ENCODE measurements at places on chromosomes 11 and 22.

GRCh38 chr11:68584991-68585524 lies 99.3 kb upstream of the GAL start:
- no peak for DNase-seq

DNA sequence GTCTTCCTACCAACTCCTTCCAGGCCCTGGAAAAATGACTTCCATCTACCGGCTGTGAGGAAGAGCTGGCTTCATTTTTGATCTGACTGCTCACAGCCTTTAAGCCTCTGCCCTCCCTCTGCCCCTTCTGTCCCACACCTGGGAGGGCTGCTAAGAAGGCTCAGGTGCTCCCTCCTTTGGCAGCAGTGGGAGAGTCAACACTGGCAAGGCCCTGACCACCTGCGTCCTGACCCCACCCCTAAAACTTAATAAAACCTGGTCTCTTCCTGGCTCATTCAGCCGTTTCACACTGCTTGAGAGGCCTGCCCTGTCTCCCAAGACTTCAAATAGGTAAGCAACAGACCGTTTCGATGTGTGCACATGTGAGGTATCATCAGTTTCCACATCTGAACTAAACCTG lies 52.1 kb upstream of the NFRKB start:
- no peak for DNase-seq

GRCh38 chr11:5441414-5441813 lies at the start of gene OR51I1:
TSS of gene OR51I1 (minus strand) at chr11:5441514. CDS start at chr11:5441514, 0 bp downstream.
- no peak for DNase-seq

DNA sequence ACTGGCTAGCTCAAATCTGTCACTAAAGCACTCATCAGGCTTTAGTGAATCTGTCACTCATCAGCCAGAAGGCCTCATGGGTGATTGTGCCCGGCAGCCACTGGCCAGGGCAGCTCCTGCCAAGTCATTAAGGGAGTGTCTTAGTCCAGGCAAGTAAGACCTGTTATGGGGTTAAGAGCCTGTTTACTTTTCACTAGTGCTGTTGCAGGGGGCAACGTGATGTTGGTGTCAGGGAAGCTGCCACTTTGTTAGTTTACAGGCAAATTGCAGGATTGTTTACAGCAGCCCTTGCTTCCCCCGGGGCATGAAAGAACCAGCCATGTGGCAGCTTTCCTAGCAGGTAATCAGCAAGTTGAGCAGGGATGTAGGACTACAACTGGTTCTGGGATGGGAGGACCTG lies 155.6 kb upstream of the NCAM1 start:
- peak; percentile 32 for DNase-seq

DNA sequence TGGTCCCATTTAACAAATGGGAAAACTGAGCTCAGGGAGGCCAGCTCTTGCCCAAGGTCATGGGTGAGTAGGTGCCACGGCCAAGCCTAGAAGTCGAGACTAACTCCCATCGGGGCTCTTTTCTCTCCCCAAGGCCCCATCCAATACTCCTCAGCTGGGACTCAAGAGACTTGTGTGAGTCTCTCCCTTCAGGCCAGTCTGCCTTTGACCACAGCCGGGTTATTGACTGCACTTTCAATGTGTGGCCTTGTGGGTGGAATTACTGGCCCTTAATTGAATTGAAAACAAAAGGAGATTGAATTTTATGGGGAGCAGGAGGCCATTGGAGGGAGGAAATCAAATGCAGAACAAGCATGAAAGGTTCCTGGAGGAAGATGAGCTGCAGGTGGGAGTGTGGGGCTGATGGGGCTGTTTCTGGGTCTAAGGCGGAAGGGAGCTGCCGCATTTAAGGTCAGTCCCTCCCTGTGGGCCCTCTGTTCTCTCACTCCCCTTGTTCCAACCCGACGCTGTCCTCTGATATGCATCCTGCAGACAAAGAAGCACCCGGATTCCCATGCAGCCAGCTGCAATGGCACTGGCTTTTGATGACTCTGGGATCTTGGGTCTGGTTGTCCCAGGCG lies 552.8 kb downstream of the MIAT start:
- DNase-seq = no peak

- no peak for DNase-seq
Measured at GRCh38 chr11:88414981-88415413, 77.5 kb upstream of the CTSC start.

- no peak for DNase-seq
Measured at GRCh38 chr11:36775130-36775529, 177.1 kb upstream of the RAG2 start.

GRCh38 chr11:119091178-119091577 lies 6.5 kb downstream of the HMBS start:
- no peak for DNase-seq

DNA sequence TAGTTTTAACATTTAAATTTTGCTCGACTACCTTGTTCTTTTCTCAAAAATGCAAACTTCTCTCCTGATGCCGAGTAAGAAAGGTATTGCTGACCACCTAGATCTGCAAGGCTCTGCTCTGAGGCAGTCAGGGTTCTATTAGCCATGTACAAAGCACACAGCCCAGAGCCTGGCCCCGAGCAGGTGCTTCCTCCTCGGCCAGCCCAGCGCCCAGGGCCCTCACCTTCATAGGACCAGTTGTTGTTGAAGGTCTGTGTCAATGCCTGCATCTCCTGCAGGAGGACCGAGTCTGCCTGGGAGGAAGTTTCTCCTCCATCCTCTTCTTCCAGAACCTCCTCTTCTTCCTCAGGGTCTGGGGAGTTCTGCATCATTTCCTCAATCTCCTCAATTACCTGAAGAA lies 35.8 kb downstream of the FEZ1 start:
- DNase-seq = no peak

GRCh38 chr22:48756146-48757111 lies 1071.2 kb downstream of the BRD1 start:
- no peak for DNase-seq

GRCh38 chr11:19437760-19438159 lies 197.0 kb upstream of the E2F8 start:
- DNase-seq = no peak

- no peak for DNase-seq
Measured at GRCh38 chr11:121892863-121893262, 223.2 kb downstream of the BLID start.

GRCh38 chr11:79501707-79502106 lies 60.9 kb upstream of the TENM4 start:
- no peak for DNase-seq

- DNase-seq = no peak
Measured at GRCh38 chr22:28139516-28139915, 220.5 kb upstream of the PITPNB start.

- DNase-seq = no peak
Measured at GRCh38 chr22:32574958-32575910, 100.6 kb downstream of the FBXO7 start.

DNA sequence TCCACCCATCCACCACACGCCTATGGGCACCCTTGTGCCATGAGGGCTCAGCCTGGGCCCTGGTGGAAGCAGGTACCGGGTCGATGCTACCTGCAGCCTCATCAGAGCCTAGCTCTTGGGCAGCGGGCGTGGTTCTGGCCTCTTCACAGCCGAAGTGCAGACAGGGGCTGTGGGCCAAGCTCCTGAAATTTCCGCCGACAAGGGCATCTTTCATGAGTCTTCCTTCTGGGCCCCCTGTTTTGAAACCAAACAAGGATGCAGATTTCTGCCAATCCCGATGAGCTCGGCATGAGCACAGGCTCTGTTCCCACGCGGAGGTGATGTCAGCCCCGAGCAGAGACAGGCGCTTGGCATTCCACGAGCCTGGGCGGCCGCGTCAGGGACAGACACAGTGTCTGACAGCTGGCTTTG lies 22.6 kb upstream of the MGAT3 start:
- no peak for DNase-seq

DNA sequence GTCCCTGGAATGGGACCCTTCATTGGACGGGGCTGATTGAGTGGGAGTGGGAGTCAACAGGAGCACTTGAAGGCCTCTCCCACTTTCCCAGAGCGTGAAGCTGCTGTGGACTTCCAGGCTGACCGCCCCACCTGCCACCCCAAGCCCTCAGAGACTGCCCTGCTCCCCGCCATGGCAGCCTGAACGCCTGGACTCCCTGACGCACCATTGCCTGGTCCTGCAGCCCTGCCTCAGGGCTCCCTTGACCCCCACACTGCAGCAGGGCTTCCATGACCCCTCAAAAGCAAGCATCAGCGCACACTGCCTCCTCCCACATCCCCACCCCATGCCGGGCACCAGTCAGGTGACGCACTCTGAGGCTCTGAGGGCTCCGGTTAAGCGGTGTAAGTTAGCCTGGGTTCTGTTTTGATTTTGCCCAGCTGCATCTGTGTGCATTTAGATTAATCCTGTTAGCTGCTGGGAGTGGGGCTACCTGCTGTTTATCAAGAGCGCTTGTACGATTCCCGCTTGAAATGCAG lies 39.4 kb downstream of the TRIM29 start:
- DNase-seq = no peak

GRCh38 chr11:2268729-2269600 lies 1.4 kb downstream of the ASCL2 start:
- DNase-seq = no peak

- no peak for DNase-seq
Measured at GRCh38 chr11:1888811-1889210, 2.9 kb downstream of the PRR33 start.

DNA sequence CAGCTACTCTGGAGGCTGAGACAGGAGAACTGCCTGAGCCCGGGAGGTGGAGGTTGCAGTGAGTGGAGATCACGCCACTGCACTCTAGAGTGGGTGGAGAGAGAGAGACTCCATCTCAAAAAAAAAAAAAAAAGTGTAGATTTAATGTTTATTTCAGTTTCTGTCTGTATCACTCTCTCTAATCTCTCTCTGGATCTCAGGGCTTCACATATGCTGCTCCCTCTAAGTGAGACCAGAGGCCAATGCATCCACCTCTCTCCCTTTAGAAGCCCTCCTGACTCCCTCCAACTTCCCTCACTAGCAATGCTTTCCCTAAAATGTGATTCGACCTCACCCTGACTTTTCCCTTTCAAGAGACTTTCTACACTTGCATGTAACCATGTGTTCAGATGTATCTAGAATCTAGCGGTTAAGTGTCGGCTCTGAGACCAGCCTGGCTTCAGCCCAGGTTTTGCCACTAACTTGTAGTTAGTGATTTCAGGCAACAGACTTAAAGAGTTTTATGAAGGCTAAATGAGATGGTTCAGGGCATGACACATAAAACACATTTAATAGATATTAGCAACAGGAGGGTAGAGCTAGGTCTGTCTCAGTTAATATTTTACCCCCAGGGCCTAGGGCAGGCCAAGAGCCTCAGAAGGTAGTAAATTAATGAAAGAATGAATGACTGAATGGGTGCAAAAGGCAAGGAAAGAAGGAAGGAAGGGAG lies 364.3 kb downstream of the LARGE1 start:
- no peak for DNase-seq

DNA sequence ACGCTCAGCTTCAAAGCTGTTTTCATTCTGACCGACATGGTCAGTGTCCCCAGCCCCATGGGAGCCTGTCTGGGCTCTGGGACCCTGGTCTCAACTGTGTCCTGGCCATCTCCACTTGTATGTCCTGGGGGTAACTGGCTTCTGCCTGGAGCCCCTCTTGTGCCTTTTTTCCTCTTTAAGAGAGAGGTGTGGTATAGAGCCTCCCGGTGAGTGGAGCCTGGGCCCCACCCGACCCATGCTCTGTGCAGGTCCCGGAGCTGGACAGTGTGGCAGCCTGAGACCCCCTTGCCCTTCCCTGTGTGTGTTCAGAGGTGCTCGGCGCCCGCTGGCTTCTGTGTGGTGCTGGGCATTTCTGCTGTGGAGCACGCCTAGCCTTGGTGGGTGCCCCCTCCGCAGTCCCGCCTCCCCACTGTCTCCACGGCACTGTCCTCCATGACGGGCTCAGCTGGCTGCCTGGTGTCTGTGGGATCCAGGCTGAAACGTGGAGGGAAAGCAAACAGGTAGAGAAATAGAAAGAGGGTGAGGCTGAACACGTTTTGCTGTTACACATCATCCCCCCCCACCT lies 74.9 kb downstream of the PARVB start:
- no peak for DNase-seq

GRCh38 chr11:64437426-64437825 lies 78.5 kb downstream of the RPS6KA4 start:
- DNase-seq = no peak

DNA sequence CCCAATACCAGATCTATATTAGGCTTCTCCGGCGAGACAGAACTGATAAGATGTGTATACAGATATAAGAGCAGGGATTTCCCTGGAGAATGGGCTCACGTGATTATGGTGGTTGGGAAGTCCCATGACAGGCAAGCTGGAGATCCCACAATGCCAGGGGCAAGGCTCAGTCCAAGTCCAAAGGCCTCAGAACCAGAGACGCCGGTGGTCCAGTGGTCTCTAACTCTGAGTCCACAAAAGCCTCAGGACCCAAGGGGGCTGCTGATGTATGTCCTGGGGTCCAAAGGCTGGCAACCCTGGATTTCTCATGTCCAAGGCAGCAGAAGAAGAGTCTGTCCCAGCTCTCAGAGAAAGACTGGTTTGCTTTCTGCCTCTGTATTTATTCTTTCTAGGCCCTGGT lies 15.8 kb upstream of the OSBPL5 start:
- DNase-seq = no peak

- DNase-seq = no peak
Measured at GRCh38 chr22:37500745-37501609, 14.8 kb upstream of the MFNG start.

DNA sequence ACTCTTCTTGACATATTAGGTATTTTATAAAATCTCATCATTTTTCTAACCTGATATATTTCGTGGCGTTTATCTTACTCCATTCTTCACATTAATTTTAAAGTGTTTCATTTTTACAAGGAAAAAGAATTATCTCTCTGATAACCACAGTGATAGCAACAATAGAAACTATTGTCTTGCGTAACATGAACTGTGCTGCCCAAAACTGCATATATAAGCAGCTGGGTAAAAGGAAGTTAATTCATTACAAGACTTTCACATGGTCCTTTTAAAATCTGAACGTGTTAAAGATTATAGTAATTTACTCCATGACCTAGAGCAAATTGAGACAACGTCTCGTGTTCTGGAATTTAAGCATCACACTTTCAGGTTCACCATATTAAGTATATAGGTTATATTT lies 210.4 kb upstream of the GRIA4 start:
- DNase-seq = no peak

DNA sequence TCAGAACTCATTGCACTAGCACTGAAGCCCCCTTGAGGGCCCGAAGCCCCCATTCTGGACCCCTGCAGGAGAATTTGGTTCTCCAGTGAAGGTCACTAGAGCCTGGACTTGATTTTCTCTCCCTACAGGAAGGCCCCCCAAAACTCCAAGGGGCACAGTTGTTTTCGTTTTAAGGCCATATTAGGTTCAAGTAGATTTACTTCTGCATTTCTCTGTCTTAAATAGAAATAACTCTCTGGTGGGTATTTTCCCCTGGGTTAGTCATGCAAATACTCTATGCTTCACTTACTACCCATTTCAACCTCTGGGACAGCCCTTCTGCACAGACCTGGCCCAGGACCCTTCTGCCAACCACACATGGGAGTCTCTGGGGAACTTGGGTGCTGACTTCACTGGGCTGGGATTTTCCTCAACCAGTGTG lies 41.6 kb downstream of the WEE1 start:
- DNase-seq = no peak

Measured in NCI-H1417 treated with DMSO at 0.1 percent for 48 hours (cell line).